Central memory CD4-positive, alpha-beta T cell (primary cell): ENCODE measurements at places on chromosomes 4 and X.

- DNase-seq: no peak
Measured at GRCh38 chrX:53354669-53355068, 67.8 kb downstream of the SMC1A start.

- DNase-seq: no peak
Measured at GRCh38 chrX:35442421-35442820, 355.7 kb upstream of the MAGEB16 start.

DNA sequence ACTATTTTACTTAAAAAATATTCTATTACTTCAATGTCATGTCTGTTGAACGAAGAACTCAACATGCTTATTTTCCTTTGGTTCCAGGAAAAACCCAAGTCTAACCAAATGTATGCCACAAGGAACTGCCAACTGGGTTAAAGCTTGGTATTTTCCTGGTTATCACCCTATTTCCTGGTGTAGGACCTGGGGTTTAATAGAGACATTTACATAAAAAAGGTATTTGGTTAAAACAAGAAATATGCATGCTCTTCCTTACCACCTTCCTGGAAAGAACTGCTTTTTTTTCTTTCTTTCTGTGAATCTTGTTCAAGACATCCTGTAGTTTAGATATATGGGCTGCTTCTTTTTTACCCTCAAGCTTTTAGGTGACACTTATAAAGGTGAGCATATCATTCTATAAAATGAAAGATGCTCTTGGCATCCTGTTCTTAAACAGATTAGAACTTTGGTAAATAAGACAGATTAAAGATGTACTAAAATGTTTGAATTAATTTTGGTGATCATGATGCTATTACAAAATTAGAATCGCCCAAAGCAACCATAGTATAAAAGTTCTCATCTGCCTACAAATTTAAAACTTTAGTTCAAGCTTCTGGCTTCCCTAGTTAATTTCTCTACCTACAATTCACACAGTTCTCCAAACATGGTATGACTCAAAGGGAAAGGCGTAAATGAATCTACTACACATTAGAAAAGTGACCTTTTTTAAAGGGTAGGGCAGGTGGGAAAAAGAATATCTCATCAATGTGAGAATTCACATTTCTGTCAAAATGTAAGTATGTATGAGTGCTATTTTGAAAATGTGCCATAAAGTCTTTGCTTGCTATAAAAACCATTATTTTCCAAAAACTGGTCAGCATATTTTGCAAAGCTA lies 103.5 kb downstream of the CNOT6L start:
- DNase-seq: no peak

DNA sequence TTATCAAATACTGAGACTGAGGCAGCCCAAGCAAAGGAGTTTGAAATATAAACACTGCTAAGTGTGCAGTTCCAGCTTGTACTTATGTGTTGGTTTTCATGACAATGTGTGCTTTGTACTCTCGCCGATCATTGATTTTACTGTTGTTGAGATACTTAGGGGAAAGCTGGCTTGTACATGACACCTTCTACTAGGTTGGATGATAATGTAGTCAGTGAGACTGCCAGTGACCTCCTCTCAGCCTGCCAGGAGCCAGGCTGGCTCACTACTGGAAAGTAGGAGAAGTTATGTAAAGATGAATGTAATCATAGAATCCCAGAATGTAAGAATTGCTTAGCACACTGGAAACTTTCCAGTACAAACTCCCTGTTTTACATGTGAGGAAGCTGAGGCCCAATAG lies 132.0 kb downstream of the AFF2 start:
- DNase-seq: no peak
